ENCODE measurements at places on chromosomes 6 and 20.

DNA sequence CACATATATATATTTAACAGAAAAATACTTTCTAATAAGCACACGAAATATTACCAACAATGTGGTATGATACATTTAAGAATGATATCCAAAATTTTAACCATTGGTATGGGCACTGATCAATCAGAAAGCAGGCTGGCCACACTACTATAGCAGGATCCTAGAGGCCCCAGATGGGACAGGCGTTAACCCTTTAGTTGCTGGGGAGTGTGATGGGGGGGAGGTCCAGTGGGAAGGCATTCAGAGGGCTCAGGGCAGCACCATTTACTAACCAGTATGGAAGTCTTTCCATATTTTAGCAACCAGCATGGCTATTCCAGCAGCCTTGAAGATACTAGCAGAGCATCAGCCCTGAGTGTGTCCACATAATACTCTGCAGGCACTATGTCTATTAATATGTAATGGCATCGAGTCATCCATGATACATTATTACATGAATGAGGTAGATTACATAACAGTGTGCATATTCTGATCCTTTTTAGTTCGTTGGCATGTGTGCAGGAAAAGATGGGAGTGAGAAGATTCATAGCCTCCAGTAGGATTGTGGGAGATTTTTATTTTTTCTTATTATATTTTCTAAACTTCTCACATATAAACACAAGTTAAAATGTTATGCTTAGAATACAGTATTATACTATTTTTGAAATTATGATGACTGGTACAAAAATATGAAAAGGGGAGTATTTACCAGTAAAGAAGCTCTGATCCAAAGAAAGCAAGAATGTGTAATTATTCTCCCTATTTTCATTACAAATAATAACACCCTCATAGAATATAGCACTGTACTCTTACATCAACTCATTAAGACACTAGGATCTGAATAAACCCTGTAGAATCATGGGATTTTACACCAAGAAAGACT lies 78.9 kb downstream of the FAM217A start:
- no peak for DNase-seq

DNA sequence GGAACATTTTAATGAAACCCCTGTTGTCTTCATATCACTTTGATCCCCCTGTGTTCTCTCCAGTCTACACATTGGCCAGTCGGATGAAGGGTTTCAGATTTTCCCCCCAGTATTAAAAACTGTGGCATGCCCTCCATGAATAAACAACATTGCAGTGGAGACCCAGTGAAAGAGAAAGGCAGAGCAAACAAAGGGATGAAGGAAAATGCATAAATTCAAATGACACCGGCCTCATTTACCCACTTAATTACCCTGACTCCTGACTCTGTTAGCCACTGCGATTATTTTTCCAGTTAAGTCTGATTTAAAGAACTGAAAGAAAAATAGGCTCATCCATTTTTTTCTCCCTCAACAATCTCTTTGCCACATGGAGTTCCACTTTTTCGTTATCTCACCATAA lies 569.2 kb downstream of the TFAP2B start:
- no peak for DNase-seq

- DNase-seq = no peak
Measured at GRCh38 chr6:1227935-1228753, 83.8 kb upstream of the FOXQ1 start.

DNA sequence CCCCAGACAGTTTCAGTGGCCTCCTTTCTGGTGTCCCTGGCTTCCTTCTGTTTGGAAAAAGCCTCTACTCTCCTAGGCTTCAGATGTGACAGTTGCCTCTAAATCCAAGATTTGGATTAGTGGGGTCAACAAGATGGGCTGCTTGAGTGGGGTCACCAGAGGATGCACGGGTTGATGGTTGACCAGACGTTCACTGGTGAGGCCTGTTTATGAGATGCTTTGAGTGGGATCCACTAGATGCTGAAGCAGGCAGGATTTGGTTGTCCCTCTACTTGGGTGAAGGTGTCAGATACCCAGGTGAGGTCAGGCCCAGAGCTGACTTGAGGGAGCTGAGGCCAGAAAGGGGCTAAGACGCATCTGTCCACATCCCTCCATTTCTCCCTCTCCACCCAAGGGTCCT lies 8.1 kb upstream of the DLGAP4 start:
- DNase-seq = no peak

- no peak for DNase-seq
Measured at GRCh38 chr6:131789219-131789618, 18.6 kb upstream of the ENPP1 start.

DNA sequence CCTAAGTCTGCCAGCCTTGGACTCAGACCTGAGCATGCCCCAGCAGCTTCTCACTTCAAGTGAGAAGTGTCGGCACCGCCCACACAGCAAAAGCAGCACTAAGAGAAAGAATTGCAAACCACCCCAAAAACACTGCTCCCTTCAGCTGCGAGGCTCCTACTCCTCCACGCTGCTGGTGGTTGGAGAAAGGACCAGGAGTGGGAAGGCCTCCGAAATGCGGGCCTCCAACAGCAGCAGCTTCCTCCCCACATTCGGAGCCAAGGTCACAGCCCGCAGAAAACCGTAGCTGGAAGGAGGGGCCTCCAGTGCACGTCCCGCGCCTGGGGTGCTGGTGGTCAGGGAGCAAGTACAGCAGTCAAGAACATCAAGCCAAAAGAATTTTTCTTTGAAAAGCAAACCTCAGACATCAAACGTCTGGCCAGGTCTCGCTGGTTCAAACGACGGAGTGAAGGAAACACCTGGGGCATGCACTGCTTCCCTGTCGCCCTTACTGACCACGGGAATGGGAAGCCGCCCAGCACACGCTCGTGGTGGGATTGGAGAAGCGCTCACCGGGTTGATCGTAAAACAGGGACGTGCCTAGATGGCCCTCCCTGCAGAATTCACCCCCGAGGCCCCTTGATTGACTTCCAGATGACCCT lies 185.6 kb upstream of the CST7 start:
- no peak for DNase-seq
